ENCODE measurements at places on chromosomes 12 and 14. TPM values are rescaled to one million over a fixed set of nuclear protein-coding genes. Genes with fewer than 3 reads are reported as not detected.

The RNFT2 gene
- 1.3 TPM for total RNA-seq

The KRT3 gene
- not detected for total RNA-seq

The VTI1B gene
- total RNA-seq = 68.1 TPM

The NFATC4 gene
- 48.2 TPM for total RNA-seq

The PSEN1 gene
- 52.1 TPM for total RNA-seq

The MAP1LC3B2 gene
- 0.28 TPM for total RNA-seq

The CD9 gene
- total RNA-seq = 476 TPM

The MYH6 gene
- not detected for total RNA-seq

The C1RL gene
- 51.9 TPM for total RNA-seq

The TEX52 gene
- not detected for total RNA-seq

The HOXC5 gene
- total RNA-seq = not detected

The PAPLN gene
- total RNA-seq = 1.8 TPM

The RASAL1 gene
- not detected for total RNA-seq

The SLC5A8 gene
- not detected for total RNA-seq

The RBP5 gene
- not detected for total RNA-seq

The GPR65 gene
- 0.28 TPM for total RNA-seq

The TUNAR gene
- total RNA-seq = not detected

The SYT10 gene
- total RNA-seq = not detected

The DCTN2 gene
- 68.8 TPM for total RNA-seq

The HHIPL1 gene
- 4.4 TPM for total RNA-seq

The FAM181A gene
- not detected for total RNA-seq

The ACTR10 gene
- 40.7 TPM for total RNA-seq

The KLRB1 gene
- total RNA-seq = not detected

The MYRFL gene
- total RNA-seq = under 0.01 TPM

The SDR9C7 gene
- total RNA-seq = not detected

Measured in smooth muscle cell of bladder (primary cell).